ENCODE measurements at places on chromosomes 4 and X.

GRCh38 chrX:93322110-93322509 is 351.3 kb downstream of the NAP1L3 start:
- no peak for DNase-seq

DNA sequence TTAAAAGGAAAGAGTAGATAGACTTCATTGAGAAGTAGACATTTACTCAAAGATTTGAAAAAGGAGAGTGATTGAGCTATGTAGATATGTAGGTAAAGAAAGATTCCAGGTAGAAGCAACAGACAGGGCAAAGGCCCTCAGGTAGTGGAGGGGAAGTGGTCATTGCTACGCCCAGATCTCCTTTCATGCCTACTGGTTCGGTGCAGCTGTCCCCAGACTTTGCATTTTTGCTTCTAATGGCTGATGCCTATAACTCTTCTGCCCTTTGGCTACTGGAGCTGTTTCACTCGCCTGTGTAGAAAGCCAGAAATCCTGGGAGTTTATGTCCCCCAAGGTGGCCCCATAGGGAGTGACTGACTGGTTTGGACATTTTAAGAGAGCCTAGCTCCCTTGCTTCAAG is 16.9 kb upstream of the ARMCX2 start:
- DNase-seq, result no peak

- no peak for DNase-seq
Measured at GRCh38 chr4:97548943-97549583, 594.2 kb downstream of the STPG2 start.

DNA sequence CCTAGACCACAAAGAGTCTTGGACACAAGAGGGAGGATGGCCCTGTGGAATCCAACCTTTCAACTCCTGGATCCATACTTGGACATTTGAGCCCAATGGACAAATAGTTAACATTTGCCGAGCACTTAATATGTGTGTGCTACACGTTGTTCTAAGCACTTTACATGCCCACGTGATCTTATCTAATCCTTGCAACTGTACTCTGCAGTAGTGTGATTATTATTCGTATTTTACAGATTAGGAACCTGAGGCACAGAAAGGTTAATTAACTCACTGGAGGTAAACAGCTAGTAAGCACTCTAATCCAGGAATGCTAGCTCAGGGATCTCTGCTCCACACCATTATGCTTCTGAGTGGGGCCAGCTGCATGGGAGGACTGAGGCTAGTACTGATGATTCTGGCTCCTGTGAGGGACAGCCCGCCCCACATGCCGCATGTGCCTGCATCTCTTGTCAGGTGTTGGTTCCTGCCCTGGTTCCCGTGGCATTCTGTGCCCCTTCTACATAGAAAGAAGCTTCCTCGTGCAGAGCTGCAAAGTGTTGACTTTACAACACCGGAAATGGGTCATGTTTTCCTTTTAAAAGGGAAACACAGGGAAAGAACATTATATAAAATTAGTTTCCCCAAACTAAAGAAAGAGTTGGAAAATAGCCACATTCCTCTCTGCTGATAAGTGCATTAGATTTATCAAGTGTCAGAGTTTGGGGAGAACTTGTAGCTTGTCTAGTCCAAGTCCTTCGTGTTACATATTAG is 34.8 kb downstream of the PLAC1 start:
- DNase-seq, result no peak

- no peak for DNase-seq
Measured at GRCh38 chr4:31667686-31668085, 947.5 kb downstream of the PCDH7 start.

DNA sequence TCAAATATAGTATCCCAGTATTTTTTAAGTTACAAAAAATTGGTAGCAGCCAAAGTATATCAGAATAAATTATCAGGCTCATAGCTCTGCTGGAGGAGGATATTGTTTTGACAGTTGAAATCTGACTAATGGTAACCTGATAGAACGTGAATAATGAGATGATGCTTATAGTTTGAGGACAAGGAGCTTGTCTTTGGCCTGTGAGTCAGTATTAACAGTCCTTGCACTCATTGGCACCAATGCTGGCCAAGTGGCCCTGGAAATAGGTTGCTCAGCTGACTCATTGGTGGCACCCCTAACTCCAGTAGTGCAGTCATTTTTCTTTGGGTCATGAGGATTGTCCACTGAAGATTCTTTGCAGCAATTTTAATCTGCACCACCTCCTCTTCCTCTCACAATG is 203.3 kb upstream of the JADE1 start:
- no peak for DNase-seq

DNA sequence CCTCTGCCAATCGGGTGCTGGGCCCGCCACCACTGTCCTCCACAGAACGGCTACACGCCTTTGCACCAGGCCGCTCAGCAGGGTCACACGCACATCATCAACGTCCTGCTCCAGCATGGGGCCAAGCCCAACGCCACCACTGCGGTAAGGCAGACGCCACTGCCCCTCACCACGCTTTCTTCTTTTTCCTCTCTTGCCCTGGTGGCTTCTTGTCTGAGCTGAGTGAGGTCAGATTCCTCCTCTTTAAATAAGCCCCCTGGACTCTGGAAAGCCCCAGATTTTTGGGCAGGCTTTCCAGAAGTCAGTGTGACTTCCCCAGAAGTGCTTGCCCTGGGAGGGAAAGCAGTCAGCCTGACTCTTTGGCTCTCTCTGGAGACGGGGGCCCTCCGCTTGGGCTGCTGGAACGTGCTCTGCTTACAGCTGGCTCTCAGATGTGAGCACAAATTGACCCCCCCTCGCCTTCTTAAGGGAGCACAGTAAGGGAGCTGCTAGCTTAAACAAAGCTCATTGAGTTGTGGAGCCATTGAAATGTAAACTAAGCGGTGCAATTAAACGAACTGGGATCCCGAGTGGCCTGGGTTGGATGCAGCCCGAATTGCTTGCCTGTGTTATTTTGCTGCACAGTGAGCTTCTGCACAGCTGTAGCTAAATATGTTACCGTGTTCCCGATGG is 243.1 kb downstream of the ANK2 start:
- DNase-seq, result peak; percentile 71

DNA sequence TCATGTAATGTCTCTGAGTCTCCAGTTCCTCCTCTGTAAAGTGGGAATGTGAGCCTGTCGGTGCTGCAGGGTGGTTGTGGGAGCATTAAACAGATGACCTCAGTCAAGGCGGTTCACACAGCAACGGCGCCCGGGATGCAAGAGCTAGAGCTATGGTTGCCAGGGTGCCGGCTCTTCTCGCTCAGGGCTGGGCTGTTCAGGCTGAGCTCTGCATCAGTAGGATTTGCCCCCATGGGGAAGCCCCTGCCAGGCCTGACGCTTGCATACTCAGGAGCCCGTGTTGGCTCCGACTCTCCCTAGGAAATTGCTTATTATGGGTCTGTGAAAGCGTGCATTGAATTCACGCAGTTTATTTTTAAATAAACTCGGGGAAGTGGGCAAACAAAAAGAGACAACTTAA is 67.3 kb downstream of the PSAPL1 start:
- DNase-seq, result no peak

GRCh38 chr4:117949621-117950020 is 84.7 kb upstream of the NDST3 start:
- DNase-seq, result no peak

DNA sequence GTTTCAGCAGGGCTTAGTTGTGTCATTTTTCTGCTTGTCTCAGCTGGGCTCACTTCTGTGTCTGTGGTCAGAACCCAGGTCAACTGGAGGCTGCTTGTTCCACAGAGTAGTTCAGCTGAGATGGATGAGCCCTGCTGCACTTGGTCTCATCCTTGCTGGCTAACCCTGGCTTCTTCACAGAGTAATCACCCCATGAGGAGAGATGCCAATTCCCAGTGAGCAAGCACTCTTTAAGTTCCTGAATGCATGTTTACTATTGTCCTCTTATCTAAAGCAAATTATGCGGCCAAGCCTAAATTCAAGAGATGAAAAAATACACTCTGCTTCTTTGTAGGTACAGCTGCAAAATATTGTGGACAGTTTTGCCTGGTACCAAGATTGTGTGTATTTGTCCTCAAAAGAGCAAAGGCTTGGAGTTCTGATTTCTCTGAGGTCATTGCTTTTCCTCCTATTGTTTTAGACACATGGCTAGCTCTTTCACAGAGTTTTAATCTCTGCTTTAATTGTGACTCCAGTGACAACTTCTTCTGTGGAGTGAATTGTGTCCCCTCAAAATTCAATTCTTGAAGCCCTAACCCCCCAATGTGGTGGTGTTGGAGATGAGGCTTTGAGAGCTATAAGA is 236.6 kb upstream of the ANKRD50 start:
- DNase-seq, result no peak
